Fibroblast of pulmonary artery (primary cell): ENCODE measurements at places on chromosomes 6 and 20.

GRCh38 chr20:46307139-46307998 is 929 bp downstream of the CDH22 start:
- peak; percentile 48 for DNase-seq

- peak; percentile 50 for DNase-seq
Measured at GRCh38 chr6:30684386-30685156, 1.9 kb downstream of the PPP1R18 start.

DNA sequence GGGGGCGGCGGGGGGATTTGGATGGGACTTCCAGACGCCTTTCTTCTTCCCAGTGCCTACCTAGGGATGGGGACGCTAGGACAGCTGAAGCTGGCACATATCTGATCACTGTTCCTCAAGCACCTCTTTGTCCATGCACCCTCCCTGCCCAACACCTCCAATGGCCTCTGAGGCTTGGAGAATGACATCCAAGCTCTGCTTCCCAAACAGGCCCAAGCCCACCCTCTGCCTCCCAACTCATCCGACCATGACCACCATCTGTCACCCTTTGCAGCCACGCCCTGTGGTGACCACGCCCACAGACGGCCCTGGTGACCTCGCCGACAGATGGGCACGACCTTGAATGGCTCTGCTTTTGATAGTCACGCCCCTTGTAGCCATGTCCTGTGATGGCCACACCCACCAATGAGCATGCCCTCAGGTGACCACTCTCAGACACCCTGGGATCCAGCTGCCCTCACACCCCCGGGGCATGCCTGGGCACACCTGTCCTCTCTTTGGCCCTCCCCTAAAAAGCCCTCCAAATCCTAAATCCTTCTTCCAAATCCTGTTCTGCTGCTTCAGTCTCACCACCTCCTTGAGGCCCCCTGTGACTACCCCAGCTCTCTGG is 51.0 kb downstream of the SSR1 start:
- no peak for DNase-seq

- DNase-seq, result no peak
Measured at GRCh38 chr20:41261790-41262717, 55.5 kb downstream of the ZHX3 start.
